ENCODE measurements at places on chromosomes 4 and X.

GRCh38 chr4:112284662-112285411 is 867 bp downstream of the TIFA start:
- no peak for DNase-seq

DNA sequence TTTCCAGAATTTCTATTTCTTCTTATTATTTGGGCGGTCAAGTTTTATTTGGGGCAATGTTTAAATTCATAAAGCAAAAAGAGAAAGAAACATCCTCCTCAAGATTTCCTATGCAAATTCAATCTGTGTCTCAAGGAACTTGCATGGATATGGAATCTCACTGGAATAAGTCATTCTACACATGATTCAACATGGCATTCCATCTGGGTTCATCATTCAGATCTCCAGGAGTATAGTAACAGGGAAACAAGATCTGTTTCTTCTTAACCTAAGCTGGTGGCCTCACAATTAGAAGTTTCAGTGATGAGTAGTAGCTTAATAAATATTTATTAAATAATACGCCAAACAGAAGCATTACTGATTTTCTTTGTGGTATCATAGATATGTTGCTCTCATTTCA is 19.8 kb downstream of the KLHL34 start:
- DNase-seq = no peak

DNA sequence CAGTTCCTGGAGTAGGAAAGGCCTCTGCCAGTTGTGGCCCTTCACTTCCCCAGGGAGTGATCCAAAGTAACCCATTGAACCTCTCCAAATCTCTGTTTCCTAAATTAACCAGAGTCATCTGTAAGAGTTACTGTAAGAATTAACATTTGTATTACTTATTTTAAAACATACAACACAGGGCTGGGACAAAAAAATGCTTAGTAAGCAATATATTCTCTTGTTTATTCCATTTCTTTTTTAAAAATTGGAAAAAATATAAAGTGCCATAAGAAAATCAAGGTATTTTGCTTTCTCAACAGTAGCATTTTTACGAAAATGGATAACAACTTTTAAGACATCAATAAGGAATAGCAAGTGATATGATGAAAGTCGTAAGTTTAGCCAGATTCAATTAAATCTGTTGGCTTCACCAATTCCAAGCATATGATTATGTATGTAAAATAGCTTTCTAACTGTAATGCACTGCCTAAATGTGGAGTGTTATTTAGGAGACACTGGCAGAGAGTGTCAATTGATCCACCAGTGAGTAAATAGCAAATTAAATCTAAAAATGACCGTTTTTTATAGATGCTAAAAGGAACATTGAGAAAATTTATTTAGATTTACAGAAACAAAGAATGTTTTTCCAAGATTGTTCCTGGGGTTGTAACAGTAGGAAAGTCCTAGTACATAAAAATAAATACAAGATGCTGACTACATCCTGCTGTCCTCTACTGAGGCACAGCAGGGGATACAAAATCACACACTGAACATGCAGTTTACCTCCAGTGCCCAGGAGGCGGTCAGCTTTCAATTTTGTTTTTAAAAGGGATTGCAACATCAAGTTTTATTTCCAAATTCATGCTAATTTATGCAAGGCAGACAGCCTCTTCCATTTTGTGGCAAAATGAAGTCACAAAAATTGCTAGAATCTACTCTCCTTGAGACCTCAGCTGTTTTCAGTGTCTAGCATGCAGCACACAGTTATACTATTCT is 53.7 kb downstream of the GPM6A start:
- DNase-seq = no peak

GRCh38 chr4:187491959-187492358 is 503.6 kb upstream of the ZFP42 start:
- no peak for DNase-seq

DNA sequence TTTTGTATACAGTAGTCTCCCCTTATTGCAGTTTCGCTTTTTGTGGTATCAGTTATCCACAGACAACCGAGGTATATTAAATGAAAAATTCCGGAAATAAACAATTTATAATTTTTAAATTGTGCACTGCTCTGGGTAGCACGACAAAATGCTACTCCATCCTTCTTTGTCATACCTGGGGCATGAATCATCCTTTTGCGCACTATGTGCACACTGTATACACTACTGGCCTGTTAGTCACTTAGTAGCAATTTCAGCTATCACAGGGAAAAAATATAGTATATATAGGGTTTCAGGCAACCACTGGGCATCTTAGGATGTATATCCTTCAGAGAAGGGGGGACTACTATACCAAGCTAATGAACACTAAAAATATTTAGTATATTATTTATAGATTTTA is 198.8 kb upstream of the FAT4 start:
- DNase-seq = no peak

DNA sequence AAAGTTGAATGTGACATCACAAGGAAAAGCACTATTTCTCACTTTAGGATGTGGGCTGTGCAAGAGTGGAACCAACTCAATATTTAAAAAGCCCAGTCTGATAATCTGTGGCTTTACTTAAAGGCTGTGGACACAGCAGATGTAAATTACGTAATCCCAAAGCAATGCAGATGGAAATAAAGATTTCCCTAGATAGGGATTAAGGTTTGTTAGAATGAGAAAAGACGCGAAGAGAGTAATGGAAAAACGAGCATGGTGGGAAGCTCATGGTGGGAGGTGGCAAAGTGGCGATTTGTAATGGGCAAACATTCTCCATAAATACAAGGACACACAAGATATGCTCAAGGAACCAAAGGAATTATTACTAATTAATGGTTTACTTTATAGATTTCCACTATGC is 985.5 kb downstream of the FSTL5 start:
- no peak for DNase-seq

DNA sequence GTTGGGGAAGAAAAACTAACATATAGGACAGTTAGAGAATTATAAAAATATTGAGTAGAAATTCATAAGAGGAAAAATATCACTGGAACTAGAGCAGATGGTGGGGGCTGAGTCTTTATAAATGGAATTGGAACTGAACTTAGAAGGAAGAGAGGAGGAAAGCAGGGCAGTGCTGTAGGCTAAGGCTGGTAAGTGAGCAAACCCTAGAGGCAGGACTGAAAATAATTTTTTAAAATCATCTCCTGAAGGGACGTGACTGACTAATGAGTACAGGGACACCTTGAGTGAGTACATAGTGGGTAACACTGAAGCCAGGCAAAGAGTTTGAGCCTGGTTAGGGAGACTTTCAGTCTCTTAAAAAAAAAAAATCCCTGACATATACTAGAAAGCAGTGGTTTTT is 63.3 kb downstream of the GALNT7 start:
- no peak for DNase-seq

DNA sequence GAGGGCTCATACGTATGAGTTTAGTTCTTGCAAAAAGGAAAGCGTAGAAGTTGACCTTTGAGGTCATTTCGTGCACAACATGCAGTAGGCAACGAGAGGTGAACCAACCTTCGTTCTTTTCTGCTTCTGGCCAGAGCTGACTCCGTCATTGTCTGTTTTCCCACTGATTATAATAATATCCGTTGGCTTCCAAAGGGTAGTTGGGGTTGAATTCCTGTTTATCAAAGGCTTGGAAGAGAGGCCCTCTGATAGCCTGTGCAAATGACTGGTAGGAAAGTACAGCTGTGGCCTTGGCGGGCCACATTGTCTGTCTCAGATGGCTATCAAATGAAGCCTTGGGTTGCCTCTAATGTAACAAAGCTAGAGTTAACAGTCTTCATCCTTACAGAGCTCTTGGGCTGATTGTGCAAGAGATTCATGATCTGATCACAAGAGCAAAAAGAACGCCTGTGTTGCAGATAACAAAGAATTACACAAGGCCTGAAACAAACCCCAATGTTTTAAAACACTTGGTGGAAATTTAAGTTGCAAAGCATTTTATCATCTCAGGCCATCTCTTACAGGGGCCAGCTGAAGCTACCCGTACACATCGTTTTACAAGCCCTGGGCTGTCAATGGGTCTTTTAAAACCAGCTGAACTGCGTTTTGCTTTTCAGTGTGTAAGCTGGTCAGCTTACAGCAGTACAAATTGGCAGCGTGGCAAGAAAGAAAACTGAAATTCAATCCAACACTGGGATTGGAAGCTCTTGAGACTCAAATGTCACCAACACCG is 46.1 kb upstream of the FAM9C start:
- DNase-seq = peak; percentile 66
